ENCODE measurements at places on chromosomes 4 and X.

DNA sequence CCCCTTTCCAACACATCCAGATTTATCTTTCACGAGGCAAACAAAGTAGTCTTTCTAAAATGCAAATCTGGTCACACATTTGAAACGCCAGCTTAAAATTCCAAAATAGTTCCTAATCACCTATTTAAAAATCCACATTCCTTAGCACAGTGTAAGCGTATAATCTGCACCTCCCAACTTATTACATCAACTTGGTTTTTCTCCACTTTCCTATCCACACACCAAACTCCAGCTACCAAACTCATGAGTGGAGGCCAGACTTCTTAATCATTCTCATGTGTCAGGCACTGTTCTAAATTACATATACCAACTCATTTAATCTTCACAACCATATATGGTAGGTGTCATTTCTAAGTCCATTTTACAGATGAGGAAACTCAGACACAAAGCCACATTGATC lies 33.8 kb downstream of the ENOX2 start:
- no peak for DNase-seq

DNA sequence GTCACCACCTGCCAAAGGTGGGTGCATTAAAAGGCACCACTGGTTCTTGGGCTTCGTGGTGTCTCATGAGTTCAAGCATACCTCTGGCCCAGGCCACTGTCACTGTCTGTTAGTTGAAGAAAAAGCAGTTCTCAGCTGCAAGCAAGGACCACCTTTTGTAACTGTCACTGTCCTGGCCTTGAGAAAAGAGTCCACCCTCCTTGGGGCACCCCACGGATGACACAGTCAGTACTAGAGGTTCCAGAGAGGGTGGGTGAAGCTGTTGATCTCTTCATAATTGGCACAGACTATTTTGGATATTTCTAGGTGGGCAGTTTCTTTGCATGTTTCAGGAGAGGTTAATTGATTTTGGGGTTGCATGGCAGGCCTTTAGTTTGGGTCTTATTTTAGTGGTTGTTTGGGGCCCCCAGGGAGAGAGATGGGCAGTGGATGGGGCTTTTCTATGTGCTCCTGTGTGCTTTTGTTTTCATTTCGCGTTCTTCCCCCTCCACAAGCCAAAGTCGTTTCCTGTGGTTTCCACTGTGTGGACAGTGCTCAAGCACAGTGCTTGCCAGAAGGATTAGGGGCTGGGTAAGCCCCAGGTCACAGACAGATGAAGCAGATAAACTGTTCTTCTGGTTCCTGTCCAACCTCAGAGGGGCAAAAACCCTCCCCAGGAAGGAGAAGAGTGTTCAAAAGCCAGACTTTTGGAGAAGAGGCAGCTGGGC lies 156.2 kb upstream of the PPP1R2C start:
- peak; percentile 55 for DNase-seq

- DNase-seq = peak; percentile 56
Observed at GRCh38 chr4:163554870-163555465, 60.5 kb downstream of the TMA16 start.

DNA sequence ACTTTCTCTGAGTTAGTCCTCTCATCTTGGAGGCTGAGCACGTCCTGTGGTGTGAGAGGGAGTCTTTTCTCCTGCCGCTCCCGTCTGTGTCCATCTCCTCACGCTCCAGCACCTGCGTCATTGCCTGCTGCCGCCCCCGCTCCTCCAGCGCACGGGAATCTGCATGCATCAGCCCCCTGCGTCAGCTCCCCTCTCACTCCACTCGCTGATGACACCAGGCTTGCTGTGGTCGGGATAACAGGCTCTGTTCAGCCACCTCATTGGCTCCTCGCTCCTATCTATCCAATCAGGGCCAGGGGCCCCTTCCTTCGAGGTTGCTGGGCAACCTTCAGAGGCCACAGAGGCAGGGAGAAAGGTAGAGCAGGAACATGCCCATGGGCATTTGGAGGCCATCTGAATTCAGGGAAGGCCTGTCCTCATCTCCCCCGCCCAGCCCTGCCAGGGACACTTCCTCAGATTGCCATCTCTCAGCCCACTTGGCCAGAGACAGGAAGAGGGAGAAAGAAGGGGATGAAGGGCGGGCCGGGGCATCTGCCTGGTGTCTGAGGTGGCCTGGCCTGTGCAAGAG lies 9.3 kb downstream of the ZNF185 start:
- DNase-seq = peak; percentile 38

DNA sequence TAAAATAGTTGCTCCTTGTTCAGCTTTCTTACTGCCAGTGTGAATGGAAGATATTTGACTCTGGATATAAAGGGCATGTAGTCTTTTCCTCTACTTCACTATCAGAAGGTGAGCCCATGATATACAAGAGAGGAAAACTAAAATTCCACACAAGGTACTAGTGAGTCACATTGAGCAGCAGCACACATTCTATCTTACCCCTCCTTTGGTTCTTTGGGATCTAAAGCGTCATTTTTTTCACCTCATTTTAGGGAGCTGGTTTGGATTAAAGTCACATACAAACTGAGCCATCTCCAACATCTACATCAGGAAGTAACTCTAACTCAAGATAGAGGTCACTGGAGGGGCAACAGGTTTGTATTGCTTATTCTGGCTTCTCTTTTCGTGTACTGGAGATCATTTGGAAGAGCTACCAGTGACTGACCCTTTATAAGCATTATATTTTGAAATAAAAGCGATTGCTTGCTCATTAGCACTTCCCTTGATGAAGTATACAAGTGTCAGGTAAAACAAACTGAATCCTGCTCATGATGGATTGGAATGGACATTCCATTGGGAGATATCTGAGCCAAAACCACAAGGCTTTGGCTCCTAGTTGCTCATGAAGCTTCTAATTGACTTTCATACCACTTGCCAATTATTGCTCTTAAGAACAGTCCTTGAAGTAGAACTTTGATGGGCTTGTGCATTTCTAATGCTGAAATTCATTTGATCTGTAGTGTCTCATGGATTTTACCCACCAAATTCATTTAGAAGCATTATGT lies 124.1 kb downstream of the SPCS3 start:
- DNase-seq = no peak

DNA sequence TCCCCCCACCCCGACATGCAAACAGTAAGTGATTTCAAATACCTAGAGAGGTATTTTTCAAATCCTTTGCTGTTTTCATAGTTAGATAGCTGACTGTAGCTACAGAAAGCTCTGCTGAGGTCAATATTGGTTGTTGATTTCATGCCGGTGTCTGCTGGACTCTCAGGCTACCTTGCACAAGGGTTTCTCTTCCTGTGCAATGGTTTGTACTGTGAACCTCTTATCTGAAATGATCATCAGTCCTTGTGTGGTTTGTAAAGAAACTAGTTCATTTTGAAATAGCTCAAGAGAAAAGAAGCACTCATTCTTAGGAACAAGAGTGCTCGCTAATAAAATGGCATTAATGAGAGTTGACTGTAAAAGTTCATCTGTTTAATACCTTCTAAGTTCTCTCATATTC lies 2.1 kb downstream of the MTM1 start:
- DNase-seq = no peak

GRCh38 chr4:71729856-71730255 lies 54.0 kb downstream of the GC start:
- peak; percentile 6 for DNase-seq

DNA sequence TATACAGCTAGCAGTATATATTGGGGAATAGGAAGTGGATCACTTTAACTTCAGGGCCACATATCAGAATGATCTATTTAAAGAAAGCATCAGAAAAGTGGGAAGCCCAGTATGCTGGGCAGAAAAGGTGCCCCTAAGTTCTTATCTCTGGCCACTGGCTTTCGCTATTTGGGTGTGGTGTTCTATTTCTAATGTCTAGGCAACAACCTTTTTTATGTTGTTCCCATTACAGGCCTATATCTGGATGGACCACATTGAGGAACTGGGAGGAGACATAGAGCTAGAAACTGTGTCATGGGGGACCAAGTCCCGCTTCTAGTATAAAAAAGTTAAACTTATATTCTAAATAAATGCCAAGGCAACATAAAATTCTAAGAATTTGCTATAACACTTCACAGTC lies 935.6 kb downstream of the PDHA2 start:
- no peak for DNase-seq

GRCh38 chrX:107542040-107542439 lies 86.3 kb upstream of the PRPS1 start:
- no peak for DNase-seq

DNA sequence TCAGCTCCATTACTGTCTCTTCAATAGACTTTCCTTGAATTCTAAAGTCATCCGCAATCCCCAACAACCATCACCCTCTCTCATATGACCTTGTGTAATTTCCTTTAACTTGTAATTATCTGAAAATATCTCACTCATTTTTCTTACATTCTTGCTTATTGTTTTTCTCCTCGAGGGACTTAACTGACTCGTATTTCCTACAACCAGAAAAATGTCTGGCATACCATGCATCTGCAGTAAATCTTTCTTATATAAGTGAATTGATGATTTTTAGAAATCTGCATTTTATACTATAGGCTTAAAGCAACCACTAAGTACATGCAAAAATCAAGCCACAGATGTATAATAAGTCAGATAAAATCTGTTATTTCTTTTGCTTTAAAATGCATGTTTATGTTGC lies 276.7 kb downstream of the UNC5C start:
- DNase-seq = no peak

GRCh38 chr4:75107755-75108612 lies 175.1 kb downstream of the PARM1 start:
- peak; percentile 50 for DNase-seq

- no peak for DNase-seq
Observed at GRCh38 chr4:85979276-85979675, 380.6 kb downstream of the MAPK10 start.

DNA sequence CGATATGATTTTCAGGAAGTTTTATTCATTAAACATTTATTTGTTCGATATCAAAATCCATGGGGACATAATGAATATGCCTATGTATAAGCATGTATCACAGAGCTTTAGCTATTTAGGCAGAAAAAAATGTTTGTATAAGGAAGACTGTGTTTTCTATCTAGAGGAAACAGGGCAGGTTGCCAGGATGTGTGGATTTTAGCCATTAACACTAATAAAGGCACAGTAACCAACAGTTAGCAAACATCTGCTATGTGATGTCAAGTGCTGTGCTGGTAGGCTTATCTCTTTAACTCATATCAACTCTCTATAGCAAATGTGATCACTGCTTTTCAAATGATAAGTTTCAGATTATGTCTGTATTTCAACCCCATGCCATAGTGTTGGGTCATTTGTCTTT lies 708.9 kb upstream of the HS3ST1 start:
- DNase-seq = peak; percentile 15

DNA sequence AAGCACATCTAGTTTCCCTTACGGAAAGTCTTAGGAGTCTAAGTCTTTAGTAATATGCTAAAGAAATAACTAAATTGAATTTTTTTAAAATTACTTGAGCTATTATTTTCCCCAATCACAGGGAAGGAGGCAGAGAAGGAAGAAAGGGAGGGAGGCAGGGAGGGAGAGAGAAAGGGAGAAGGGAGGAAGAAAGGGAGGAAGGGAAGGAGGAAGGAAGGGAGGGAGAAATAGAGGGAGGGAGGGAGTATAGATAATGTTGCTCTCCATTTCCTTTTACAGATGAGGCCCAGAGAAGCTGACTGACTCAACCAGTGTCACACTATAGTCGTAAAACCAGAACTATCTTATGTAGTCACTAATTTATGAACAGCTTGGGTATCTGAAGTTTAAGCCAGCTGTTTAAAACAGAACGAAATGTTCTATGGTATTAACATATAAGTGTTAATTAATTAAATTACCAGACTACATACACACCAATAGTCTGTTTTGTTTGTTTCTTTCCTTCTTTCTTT lies 14.6 kb downstream of the SH3RF1 start:
- no peak for DNase-seq

DNA sequence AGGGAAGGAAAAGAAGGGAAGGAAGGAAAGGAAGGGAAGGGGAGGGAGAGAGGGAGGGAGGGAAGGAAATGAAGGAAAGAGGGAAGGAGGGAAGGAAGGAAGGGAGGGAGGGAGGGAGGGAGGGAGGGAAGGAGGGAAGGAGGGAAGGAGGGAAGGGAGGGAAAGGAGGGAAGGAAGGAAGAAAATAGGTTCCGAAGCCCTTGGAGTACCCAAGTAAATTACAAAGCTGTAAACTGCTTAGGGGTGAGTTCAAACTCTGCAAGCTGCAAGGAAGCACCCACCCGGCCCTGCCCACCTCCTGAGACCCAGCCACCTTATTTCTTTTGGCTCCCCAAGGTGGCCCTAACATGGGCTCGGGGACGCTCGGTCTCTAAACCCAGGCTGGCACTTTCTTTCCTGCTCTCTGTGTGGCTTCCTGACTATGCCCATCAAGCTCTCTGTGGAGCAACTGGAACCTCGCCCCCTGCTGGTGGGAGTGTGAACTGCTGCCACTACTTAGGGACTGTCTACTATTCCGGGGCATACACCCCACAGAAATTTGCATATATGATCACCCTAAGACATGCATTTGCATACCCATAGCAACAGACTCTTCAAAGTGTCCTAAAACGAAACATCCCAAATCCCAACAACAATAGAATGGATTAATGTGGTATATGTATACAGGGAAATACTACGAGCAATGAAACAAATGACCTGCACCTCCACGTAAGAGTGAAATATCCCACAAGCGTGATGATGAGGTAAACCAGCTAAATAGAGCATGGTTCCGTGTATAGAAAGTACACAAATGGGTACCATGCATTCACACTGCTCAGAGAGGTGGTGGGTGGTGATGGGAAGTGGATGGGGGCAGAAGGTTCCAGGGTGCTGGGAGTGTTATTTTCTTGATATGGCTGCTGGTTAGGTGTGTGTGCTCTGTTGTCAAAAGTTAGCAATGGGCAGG lies 151.7 kb upstream of the TBL1X start:
- DNase-seq = no peak

DNA sequence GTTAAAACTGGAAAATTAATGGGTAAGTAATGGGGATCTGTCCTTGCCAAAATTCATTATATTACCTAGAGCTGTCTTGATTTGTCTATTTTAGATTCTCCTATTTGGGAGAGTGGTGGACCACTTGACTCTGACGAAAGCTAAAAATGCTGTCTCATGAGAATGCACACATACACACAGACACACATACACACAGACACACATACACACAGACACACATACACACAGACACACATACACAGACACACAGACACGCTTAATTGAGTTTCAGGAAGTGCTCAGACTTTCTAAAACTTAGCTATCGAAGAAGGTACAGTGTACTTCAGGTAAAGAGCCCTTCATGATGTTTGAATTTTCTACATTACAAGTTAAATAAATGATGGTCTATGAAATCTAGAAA lies 279.5 kb downstream of the ANKRD50 start:
- DNase-seq = no peak

GRCh38 chr4:2977211-2978088 lies 14.1 kb downstream of the GRK4 start:
- no peak for DNase-seq

GRCh38 chr4:76854858-76855257 lies 43.1 kb downstream of the SOWAHB start:
- no peak for DNase-seq

GRCh38 chrX:14697451-14697850 lies 168.1 kb downstream of the GLRA2 start:
- peak; percentile 24 for DNase-seq

DNA sequence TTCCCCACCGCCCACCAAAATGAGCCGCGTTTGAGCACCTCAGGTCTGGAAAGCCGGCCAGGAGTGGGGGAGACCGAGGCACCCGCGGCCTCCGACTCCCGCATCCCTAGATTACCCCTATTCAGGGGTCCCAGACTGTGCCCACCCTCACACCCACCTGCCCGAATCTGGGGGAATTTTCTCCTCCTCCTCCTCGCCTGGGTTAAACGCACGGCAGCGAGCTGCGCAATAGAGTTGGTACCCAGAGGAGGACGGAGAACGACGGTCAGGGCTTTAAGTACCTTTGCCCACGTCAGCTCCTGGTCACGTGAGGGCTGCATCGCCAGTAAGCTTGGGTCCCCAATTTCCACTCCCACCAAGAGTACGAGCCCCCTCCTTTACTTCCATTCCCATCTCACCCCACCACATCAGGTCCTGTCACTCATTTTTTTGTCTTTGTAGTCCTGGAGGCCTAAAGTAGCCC lies at the start of gene ARMCX2:
ARMCX2 (minus strand) TSS at position 250 of the 463 bp plus-strand sequence. CDS start 2,262 bp downstream, outside the sequence.
- DNase-seq = peak; percentile 92

Data from tongue (tissue), 3 donors.